ENCODE measurements at places on chromosomes 12 and 14.

- no peak for DNase-seq
Measured at GRCh38 chr12:2960390-2960956, 1.3 kb downstream of the TEAD4 start.

GRCh38 chr12:60263161-60263560 lies 667.3 kb downstream of the SLC16A7 start:
- no peak for DNase-seq

DNA sequence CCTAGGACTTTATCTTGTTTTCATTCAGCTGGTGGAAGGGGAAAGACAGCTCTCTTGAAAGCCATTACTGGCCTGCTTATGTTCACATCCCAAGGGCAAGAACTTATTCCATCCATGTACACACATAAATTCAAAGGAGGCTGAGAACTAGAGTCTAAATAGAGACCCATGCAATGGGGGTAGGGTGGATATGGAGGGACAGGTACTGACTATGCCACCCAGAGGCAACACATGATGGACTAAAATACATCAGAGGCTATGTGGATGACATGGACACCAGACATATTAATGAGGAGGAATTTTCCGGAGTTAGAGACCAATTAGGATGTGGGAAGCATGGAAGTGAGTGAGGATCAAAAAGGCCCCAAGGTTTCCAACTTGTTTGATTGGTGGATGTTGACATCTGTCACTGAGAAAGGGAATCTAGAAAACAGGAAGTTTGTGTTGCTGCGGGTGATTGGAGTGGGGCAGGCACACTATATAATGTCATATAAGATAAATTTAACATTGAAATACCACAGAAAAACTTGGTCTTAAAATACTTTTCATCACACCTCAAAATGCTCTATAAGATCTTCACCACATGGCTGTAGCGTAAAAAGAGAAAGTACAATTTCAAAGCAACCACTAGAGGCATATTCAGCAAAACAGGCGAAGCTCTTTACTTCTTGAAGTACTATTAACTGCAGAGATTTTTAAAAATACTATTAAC lies 130.4 kb downstream of the GRIP1 start:
- no peak for DNase-seq

DNA sequence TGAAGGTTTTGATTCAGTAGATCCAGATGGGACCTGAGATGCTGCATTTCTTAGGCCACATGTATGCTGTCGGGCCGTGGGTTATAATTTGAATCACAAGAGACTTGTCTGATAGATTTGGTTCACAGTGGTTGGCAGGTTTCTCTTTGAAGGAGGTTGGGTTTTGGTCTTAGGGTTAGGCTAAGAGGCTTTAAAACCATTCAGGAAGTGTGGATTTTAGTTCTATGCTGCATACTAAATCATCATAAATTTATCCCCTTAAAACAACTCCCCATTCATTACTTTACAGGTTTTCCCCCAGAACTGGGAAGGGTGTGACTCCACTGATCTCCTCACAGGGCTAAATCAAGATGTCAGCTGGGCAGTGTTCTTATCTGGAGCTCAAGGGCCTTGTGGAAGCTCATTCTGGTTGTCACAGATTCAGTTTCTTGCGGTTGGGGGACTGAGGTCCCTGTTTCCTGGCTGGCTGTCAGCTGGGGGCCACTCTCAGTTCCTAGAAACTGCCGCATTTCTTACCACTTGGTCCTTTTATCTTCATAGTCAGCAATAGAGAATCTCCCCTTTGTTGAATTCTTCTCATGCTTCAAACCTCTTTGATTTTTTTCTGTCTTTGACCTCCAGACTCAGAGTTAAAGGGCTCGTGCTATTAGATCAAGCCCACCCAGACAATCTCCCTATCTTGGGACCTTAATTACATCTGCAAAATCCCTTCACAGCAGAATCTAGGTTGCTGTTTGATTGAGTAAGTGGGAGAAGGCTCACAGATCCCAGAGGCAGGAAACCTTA lies 20.6 kb upstream of the PCNX1 start:
- DNase-seq = peak; percentile 61

DNA sequence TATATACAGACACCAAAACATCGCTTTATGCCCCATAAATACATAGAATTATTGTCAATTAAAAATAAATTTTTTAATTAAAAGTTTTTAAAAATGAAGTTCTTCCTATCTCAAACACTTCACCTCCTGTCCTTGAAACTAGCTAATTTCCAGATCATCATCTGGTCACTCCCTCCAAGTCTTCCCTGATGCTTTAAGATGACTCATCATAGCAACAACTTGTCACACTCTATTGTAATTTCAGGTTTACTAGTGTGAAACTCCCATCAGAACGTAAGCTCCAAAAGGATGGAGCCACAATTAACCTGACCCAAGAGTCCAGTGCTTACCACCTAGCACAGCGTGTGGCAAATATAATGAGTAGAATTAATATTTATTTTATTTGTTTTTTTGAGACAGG lies 16.3 kb downstream of the GXYLT1 start:
- DNase-seq = no peak

DNA sequence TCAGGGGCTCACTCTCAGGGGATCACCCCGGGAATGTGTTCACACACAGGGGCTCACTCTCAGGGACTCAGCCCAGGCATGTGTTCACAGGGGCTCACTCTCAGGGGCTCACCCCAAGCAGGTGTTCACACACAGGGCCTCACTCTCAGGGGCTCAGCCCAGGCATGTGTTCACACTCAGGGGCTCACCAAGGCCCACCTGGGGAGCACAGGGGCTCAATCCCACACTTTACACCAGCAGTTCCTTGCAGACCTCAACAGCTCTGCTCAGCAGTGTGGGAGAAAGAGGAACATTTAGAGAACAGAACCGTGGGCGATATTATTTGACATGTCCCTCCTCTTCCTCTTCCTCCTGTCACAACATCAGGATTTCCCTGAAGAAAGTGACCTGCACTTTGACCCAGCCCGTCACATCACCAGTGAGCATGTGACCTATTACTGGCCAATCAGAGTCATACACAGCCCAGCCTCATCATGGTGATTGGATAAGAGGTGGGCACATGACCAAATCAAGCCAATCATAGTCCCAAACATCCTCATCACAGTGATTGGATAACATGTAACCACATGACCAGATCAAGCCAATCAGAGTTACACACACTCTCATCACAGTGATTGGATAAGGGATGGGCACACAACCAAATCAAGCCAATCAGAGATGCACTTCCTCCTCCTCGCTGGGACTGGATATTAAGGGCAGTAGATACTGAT lies 359.4 kb upstream of the SFSWAP start:
- DNase-seq = no peak

- DNase-seq = no peak
Measured at GRCh38 chr14:96269359-96269710, 13.3 kb downstream of the BDKRB1 start.

- DNase-seq = no peak
Measured at GRCh38 chr12:89117448-89118034, 234.8 kb downstream of the DUSP6 start.

DNA sequence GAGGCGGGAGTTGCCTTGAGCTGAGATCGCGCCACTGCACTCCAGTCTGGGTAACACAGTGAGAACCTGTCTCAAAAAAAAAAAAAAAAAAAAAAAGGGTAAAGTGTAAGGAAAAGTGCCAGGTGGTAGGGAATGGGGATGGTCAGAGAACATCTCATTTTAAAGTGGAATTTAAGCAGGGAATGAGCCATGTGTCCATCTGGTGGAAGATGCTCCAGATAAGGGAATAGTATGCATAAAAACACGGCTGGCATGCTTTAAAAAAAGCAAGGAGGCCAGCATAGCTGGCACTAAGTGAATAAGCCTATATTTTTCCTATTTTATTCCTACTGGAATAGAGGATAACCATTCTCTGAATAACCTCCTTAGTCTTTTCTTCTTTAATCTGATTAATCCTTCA lies 33.7 kb downstream of the FAM186A start:
- no peak for DNase-seq

DNA sequence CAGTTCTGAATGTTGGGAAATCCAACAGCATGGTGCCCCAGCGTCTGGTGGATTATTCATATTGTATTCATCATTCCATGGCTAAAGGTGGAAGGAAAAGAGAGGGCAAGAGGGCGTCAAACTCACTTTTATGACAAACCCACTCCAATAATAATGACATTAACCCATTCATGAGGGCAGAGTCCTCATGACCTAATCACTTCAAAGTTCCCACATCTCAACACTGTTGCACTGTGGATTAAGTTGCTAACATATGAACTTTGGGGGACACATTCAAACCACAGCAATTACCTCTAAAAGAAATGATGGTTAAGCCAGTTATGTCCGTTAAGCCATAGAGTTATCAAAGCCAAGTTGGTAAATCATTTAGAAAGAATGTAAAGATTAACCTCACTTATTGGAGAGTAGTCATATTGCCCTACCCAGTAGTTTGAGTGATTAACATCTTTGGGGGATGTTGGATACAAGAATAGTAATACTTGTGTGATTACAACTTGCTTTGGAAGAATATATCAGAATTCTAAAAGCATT lies 212.4 kb upstream of the FLRT2 start:
- DNase-seq = no peak

DNA sequence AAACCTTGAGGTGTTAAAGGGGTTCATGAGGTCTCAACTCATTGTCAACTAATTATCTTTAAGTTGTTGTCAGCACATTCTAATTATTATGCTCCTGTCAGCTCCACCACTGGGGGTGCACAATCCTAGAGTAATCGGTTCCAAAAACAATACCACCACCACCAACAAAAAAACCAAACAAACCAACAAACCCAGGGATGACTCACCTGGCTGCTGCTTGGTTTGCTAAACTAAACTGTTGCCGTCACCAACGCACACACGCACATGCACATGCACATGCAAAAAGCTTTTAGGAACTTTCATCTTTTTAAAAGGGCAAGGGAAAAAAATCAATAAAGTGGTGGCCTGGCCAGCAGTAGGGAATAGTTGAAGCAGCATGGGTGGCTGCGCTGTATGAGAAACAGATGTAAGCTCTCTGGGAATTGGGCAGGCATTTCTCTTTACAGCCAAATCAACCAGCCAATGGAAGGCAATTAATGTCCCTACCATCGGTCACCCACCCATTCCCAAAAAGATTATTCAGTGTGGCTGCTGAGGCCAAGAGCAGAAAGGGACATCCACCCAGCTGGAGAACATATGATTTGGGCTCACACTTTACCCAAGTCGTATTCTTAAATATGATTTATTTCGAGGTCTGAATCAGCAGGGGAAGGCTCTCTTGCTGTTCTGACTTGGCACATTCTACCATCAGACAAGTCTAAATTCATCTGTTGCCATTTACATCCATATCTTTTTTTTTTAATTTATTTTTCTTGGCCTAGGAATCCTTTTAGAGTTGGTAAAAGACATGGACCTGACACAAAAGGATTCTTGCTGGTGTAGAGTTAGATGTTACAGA lies 20.0 kb downstream of the TMEM30B start:
- DNase-seq = no peak

DNA sequence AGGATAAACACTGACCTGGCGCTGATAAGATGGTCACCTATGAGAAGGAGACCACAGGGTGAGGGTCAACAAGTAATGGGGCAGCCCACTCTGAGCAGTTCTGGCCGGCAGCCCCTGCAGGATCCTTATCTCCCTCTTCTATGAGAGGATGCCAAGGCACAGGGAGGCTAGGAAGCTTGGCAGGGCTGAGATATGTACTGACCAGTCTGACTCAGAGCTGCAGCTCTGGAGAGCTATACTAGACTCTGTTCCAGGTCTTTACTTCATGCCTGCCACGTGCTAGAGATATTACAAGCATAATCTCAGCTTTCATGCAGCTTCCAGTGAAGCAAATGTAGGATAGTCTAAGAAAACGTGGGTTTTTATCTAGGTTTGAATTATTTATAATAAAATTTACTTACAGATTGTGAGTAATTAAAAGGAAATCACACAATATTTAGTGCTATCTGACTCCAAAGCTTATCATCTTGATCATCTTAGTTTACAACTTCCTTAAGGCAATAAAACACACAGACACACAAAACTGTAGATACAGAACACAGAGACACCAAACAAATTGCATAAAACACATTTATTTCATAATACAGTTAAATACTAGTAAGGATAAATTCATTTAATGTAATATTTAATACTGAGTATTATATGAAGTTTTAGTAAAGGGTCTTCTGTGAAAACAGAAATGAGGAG lies 32.3 kb downstream of the GIT2 start:
- DNase-seq = no peak

DNA sequence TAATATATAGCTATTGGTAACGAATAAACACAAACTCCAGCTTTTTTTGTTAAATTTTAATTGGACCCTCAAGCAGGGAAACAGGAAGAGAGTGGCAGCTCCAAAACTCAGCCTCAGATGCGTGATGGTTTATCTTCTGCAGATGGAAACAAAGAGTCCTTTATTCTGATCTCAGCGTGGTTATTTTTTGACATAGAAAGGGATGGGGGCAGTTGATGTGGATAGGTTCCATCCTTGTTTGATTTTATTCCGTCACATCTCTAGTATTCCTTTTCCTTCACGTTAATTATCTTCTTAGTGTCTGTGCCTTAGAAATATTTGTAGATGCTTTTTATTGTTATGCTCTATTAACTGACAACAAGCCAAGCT lies 447.6 kb upstream of the SEL1L start:
- DNase-seq = no peak

DNA sequence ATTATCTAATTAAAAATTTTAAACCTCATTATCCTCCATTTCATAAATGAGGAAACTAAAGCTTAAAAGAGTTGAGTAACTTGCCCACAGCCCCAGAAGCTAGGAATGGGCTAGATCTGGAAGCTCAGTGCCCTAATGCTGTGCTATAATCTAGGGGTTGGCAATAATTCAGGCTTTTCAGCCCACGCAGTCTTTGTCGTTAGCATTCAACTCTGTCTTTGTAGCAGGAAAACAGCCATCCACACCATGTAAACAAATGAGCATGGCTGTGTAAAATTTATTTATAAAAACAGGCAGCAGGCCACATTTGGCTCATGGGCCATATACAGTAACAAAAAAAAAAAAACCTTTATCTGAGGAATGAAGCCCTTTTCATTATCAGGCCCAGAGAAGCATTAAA lies 92.4 kb upstream of the OVCH1 start:
- DNase-seq = no peak

DNA sequence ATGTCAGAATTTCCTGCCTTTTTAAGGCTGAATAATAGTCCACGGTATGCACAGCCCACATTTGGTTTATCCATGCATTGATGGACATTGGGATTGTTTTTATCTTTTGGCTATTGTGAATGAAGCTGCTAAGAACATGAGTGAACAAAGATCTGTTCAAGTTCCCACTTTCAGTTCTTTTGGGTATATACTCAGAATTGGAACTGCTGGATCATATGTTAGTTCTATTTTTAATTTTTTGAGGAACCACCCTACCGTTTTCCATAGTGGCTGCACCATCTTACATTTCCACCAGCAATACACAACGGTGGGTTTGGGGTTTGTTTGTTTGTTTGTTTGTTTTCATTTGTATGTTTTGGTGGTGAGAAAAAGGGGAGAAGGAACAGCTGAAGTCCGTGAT lies 6.4 kb downstream of the GPR68 start:
- no peak for DNase-seq

GRCh38 chr14:24376448-24377070 lies 8.6 kb downstream of the NFATC4 start:
- DNase-seq = no peak

GRCh38 chr12:71138011-71138410 lies 19.8 kb downstream of the TSPAN8 start:
- DNase-seq = no peak

GRCh38 chr14:91415794-91416743 lies 1.6 kb downstream of the CCDC88C start:
- peak; percentile 74 for DNase-seq

- DNase-seq = no peak
Measured at GRCh38 chr12:21301-22189, 45.0 kb upstream of the IQSEC3 start.

- no peak for DNase-seq
Measured at GRCh38 chr12:113382206-113382605, 21.5 kb downstream of the SDS start.

GRCh38 chr14:102883089-102883541 lies 39.3 kb upstream of the AMN start:
- no peak for DNase-seq

Data from activated T-helper 2 cell treated with anti-CD3 and anti-CD28 coated beads, Interferon-gamma antibody, Interleukin-2, Interleukin-4, amounts not matched to agents 10 μg/mL and 5 μg/mL and 100 μg/mL, durations not matched to agents 14 hours and 24 hours and 36 hours (primary cell).